ENCODE measurements at places on chromosomes 3 and 15.

DNA sequence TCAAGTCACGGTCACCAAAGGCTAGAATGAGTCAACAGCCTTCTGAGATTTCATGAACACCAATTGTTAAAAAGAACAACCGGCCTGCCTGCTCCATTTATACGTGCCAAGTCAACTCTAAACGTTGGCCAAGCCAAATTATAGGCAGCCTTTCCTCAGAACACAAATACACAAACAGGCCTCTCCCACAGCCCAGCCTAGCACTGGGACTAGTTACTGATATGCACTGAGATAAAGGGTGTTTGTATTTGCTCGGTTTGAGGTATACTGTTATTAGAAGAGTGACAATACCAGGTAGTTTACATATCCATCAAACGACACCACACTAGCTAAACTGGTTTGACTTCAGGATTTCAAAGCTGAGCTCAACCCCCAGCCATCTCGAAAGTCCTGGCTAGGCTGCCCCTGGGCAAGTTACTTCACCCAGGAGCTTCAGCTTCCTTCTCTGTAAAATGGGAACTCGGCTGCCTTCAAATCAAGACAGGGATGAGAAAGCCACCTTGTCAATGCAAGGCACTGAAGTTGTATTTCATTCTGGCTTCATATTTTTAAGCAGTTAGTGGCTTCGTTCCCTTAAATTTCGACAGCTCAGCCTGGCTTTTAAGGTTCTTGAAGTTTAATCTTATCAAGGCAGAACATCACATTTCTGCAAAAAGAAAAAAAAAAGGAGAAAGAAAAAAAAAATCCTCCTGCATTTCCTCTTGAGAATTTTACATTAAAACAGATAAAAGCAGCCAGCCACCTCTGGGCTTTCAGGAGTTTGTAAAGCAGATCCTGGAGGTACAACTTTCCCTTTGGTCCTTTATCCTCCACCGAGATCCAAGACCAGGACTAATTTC lies 4.0 kb downstream of the TLE3 start:
- DNase-seq: no peak

DNA sequence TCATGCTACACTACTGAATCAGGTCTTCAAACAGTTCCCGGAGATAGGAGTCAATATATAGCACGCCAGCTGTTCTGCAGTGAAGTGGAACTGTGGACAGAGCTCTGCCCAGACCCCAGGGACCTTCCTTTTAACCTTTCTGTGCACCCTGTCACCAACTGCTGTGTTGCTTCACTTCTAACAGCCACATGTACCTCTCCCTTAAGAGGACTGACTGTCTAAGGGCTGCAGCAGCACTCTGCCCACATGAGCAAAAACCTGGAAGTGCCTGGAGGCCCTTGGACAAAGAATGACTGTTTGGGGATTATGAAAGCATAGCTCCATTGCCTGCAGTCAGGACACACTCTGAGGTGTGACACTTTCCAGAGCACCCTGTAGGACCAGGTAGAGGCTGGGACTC lies 88.3 kb upstream of the CTNNB1 start:
- DNase-seq: no peak

- DNase-seq: no peak
Observed at GRCh38 chr3:134079761-134080160, 50.0 kb upstream of the SLCO2A1 start.

DNA sequence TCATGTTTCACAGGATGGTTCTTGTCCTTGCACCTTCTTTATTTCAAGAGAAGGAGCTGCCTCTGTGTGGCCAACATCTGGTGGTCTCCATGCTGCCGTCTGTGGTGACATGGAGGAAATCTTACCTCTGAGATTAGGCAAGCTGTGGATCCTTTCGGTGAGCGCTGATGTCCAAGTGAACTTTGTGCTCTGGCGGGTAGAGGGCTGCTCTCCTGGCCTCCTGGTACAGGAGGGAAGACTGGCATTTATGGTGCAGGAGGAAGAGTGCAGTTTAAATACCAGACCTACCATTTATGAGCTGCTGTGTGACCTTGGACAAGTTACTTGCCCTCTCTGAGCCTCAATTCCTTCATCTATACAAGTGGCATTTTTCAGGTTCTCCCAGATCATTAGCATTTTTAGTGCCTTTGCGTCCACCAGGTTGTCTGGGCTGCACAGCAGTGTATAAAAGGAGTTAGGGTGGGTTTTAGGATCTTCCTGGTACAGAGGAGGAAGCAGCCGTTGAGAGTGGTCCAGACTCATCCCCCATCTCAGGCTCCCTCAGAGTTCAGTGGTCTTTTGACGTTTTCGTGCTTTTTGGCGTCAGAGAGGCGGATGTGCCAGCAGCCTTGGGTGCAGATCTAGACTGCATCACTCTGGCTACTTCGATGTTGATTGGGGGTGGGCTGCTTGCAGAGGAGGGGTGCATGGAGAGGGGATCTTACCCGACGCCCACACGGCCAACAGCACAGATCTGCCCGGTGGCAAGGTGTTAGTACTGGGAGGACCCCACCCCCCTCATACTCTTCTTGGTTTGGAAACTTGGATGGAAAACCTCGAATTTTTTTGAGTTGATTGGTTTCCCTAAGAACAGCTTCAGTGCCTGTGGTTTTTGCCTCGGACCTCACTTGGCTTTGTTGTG lies 162.2 kb downstream of the ITPR1 start:
- DNase-seq: no peak

DNA sequence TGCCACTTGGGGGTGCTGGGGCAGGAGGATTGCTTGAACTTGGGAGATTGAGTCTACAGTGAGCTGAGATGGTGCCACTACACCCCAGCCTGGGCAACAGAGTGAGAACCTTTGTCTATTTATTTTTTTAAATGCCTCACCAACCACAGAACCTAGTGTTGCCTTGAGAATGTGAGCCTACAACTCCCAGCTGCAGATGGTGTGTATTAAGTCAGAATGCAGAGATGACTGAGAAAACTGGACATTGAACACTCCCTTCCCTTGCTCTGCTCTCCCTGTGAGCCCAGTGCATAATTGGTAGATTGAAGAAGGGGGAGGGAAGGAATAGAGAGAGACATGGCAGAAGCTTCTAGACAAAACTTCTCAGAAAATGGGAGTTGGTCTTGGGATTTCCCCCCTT lies 53.5 kb downstream of the CCDC33 start:
- DNase-seq: no peak

DNA sequence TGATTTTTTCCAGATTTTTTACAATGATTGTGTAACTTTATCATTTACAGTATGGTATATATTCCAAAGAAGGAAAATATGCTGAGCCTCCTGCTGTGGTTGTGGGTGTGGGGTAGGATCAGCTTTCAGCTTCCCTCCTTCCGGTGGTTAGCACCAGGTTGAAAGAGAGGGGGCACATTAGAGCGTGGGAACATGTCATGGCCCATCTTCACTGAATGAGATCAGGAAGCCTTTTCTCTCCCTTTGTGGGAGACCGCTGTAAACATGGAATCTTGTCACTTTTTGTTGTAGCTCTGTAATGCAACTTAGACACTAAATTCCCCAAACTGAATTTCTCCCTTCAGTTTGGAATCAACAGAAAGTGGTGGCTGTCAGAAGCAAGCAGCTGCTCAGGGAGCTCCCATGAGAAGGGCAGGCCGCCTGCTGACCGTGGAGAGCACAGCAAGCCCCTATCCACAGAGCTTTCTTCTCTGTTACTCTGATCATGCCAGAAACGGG lies 86.7 kb upstream of the LIMD1 start:
- no peak for DNase-seq

GRCh38 chr3:155225417-155225816 lies 68.1 kb downstream of the STRIT1 start:
- no peak for DNase-seq

GRCh38 chr3:175564363-175564762 lies 705.2 kb downstream of the NAALADL2 start:
- DNase-seq: no peak

DNA sequence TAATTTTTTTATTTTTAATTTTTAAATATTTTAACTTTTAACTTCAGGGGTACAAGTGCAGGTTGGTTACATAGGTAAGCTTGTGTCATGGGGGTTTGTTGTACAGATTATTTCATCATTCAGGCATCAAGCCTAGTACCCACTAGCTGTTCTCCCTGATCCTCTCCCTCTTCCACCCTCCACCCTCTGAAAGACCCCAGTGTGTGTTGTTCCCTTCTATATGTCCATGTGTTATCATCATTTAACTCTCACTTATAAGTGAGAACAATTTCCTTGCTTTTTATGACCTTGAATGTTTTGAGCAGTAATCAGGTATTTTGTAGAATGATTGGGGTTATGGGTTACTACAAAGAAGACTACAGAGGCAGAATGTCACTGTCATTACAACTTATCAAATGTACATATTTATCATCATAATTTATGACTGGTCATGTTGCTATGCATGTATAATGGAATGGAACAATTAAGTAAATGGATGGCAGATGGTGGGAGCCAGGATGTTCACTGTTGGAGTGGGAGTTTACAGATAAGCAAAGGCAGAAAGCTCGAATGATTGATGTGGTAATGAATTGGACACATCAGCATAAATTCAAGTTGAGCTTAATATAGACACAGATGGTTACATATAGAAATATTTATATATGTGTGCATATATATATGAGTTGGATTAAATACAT lies 563.8 kb upstream of the ROBO1 start:
- DNase-seq: no peak

- no peak for DNase-seq
Observed at GRCh38 chr3:158642474-158643210, 1.7 kb upstream of the GFM1 start.

GRCh38 chr3:126159476-126159875 lies 20.9 kb downstream of the ALDH1L1 start:
- no peak for DNase-seq

- DNase-seq: no peak
Observed at GRCh38 chr3:120052225-120052624, 42.0 kb downstream of the GSK3B start.

GRCh38 chr3:78268716-78269668 lies 1229.1 kb downstream of the ROBO2 start:
- DNase-seq: no peak

- peak; percentile 45 for DNase-seq
Observed at GRCh38 chr3:71011565-71012287, 571.8 kb downstream of the FOXP1 start.
